ENCODE measurements at places on chromosomes 12 and 14.

DNA sequence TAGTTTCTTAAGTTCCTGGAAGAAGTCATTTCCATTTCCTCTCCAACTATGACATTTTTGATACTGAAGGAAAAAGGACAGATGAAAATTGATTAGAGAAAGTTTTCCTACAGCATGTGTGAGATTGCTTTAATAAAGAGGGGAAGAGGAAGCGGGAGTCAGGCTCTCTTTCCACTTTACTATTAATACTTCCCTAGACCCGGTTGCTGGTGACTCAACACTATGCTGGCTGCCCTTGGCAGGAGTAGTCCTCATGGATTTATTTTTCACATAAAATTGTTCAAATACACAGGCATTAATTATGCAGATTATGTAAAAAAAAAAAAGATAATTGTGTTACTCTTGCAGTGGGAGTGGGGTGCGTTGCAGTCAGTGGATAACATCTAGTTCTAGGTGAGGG, 293.4 kb downstream of the EGLN3 start:
- no peak for DNase-seq

DNA sequence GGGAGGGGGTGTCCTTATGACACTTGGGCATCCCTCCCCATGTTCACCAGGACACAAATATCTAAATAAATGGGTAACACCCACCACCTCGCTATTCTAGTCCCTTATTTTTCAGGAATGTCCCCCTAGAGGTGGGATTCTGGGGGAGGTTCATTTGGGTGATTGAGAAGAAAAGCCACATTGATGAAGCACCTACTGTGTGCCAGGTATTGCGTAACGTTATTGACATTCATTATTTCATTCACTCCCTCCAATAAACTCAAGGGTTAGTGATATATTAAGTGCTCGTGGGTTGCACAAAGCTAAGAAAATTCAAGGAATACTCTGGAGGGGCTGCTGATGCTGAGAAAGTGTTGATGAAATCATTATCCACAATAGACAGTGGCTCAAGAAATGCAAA, 92.5 kb upstream of the NOS1 start:
- DNase-seq, result no peak

DNA sequence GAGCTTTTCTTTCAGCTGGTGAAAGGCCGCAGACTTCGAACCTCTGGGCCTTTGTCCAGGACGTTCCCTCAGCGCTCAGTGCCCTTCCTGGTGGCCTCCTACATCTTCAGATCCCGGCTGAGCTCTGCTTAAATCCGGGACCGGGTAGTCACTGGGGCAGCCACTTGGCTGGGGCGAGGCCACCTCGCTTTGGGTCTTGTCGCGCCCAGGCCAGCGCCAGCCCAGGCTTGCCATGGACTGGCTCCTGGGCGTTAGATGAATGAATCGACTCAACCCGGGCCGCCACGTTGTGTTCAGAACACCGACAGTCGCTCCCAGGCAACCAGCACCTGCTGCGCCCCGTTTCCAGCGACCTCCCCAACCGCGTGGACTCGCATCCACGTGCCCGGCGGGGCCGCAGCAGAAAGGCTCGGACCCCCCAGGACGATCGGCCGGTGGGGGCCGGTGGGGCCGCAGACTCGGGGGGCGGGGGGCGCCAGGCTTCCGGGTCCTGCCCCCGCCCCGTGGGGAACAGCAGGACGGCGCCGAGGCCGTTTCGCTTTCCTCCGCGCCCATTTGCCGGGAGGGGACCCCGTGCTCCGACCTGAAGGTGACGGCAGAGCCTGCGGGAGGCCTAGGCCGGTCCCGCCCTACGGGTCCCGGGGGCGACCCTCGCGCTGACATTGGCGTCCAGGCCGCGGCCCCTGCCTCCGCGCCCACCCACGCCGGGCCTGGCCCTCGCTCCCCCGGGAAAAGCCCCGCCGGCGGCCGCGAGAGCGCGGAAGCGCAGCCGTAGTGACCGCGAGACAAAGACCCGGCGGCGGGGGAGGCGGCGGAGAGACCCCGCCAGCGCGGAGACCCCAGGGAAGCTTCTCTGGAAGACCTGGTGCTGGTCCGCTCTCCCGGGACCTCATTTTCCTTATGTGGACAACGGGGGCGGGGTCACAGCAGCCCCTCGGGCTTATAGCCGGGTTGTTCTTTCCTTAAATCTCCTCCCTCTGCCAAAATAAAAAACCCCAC, 37.3 kb upstream of the RCOR1 start:
- DNase-seq, result no peak

GRCh38 chr12:25388183-25388582, 137.5 kb upstream of the KRAS start:
- DNase-seq, result no peak

DNA sequence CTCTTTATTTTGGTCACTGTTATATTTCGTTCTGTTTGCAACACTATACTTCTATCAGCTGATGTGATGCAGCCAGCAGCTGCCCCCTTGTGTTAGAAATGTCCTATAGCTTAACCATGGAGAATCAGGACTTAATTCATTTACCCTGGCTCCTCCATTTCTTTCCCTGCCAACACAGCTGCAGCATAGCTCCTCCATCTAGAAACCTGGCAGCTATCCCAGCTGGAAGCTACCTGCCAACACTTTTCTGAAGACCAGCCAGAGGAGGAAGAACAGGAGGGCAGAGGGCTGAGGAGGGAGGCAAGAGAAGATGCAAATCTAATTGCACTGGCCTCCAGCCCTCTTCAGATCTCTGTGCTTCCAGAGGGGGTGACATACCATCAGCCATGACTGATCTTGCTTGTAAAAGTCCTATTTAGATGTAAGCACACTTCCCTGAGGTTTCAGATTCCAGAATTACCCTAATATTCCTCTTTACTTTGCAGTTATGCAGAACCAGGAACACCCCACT, 156.8 kb upstream of the TMEM260 start:
- DNase-seq, result no peak

GRCh38 chr14:90514566-90514965, 117.7 kb downstream of the CALM1 start:
- DNase-seq, result no peak

- DNase-seq, result no peak
Measured at GRCh38 chr14:81450100-81450531, 50.0 kb upstream of the STON2 start.

- no peak for DNase-seq
Measured at GRCh38 chr12:58301730-58302122, 360.4 kb downstream of the ATP23 start.

GRCh38 chr12:75447691-75448393, 32.7 kb upstream of the GLIPR1 start:
- no peak for DNase-seq

DNA sequence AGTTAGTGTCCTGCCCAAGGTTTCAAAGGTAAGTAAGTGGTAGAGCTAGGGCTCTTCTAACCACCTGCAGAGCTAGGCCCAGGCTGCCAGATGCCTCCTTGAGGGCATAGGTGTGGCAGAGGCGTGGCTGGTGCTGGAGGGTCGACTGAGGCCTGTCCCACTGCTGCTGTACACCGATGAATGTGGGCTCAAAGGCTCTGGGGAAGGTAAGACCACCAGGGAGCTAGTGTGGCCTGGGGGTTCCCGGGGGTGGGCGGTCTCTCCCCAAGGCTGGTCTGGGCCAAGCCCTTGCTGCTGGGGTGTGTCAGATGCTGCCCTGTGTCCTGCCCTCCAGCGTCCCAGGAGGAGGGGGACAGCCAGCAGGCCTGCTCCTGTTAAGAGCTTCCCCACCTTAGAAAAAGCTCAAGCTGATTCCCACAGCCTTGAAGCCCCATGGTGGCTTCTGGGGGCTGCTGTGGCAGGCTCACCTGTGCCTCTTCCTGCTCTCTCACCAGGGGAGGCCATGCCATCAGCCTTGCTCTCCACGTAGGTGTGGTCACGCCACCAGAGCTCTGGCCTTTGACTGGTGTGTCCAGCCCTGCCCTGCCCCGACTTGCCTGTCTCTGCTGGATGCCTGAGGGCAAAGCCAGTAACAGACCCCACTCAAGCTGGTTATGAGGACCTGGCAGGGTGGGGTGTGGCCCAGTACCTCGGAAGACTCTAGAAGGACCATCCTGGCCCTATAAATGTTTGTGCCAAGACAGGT, 36.8 kb downstream of the SH2B3 start:
- no peak for DNase-seq

GRCh38 chr14:29548948-29549370, 378.7 kb downstream of the PRKD1 start:
- DNase-seq, result no peak

- DNase-seq, result no peak
Measured at GRCh38 chr14:59093902-59094301, 94.6 kb upstream of the DAAM1 start.

DNA sequence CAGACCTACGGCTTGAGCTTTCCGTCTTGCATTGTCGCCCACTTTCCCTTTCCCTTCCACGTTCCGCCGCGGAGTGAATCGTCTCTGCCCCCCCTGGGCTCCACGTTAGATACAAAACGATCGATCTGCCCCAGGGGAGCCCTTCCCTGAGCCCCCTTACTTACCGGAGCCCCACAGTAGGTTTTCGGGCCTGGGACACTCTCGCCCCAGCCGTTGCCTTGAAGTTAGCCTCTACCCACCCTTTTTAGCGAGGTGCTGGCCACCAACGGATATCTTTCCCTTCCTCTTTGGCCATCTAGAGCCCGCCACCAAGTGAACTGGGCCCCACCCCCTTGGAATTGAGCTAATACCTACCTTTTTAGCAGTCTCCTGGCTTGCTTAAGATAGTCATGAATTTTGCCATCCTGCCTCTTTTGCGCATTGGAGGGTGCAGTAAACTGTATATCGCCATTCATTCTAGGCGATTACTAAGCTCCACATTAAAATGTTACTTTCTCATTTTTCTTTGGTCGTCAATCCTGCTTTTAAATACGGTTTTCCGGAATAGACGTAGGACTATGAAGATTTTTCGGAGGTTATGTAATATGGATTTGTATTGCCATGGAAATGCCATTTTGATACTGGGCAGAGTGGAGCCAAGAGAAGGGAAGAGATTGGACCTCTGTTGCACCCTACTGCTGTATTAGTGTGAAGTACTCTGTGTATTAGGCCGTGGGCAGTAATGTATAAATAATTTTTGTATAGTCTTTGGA, 764 bp downstream of the RBM25 start:
- DNase-seq, result peak; percentile 72

DNA sequence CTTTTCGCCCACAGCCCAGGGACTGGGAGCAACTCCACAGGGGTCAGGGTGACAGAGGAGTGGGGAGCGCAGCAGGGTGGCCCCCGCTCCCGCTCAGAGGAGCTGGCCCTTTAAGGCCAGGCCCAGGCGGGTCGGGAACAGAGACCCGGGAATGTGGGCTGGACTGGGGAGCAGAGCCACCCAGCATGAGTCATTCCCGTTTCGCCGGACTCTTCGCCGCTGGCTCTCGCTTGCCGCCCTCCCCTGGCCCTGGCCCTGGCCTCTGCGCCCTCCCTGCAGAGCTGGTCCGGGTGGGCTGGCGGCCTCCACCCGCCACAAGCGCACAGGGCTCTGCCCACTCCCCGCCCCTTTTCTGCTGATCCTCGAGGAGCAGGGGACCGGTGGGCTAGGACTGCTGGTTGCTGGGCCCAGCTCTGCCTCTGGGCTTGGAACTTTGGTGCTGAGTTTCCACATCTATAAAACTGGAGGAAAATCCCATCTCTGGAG, 92.8 kb downstream of the NINJ2 start:
- no peak for DNase-seq

GRCh38 chr12:124160097-124160756, 134.7 kb upstream of the RFLNA start:
- DNase-seq, result no peak

GRCh38 chr12:113439606-113440030, 17.4 kb downstream of the SDSL start:
- no peak for DNase-seq

DNA sequence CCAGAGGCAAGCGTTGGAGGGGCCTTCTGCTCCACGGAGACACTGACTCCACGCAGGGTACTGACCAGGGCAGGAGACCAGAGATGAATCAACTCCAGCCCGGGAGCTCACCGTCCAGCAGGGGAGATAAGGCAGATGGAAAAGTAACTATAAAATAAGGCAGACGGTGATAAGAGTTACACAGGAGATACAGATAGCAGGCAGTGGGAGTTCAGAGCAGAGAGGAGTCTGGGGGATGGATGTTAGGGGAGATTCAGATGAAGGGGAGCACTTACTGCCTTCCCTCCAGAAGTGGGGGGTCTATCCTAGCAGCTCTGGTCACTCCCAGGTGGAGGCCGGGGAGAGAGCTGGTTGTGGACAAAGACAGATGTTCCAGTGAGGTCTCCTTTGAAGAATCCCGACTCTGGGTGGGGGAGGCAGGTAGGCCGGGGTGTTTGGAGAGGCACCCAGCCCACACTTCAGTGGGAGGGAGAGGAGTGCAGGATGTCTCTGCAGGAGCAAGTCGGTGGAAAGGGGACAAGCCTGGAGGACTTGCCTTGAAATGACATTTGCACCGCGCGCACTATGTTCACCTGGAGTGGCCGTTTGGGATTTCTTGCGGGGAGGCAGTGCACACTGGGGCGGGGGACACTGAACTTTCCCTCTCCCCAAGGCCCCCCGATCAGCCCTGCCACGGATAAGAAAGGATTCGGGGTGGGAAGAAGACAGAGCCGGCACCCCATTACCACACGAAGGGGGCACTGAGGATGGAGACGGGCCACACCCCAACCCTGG, 1.2 kb downstream of the PITPNM2 start:
- peak; percentile 45 for DNase-seq

DNA sequence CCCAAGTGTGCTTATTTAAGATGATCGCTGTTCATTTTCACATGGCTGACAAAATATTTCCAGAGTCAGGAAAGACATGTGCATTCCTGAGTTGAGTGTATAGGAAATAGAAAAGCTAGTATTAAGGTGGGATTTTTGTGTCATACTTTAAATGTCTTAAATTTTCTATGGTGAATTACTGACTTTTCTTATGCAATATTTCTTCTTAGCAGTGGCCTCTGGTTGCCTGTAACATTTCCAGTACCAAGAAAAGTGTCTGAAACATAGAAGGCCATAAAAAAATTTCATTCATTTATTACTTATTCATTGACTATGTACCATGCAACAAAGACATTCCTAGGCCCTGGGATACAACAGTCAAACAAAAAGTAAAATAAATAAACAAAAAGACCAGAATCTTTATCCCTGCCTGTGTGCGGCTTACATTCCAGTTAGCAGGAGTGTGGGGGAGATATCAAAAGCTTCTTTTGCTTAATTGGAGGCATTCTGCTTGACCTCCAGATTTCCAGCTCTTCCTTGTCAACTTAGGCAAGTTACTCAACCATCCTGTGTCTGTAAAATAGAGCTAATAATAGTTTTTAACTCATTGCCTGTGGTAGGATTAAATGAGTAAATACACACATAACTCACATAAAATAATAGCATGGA, 216.3 kb upstream of the FLRT2 start:
- DNase-seq, result no peak

- DNase-seq, result no peak
Measured at GRCh38 chr12:59472273-59472672, 123.6 kb upstream of the SLC16A7 start.

- peak; percentile 20 for DNase-seq
Measured at GRCh38 chr14:79136071-79137044, 966.2 kb downstream of the NRXN3 start.

- DNase-seq, result no peak
Measured at GRCh38 chr14:68243450-68244010, 424.0 kb downstream of the RAD51B start.

- no peak for DNase-seq
Measured at GRCh38 chr12:14547571-14547970, 20.1 kb downstream of the PLBD1 start.

- DNase-seq, result no peak
Measured at GRCh38 chr12:109458771-109459208, 18.3 kb downstream of the KCTD10 start.

Data from C1 segment of cervical spinal cord (tissue), 14 donors.